ENCODE measurements at places on chromosomes 4 and X.

- no peak for DNase-seq
Measured at GRCh38 chr4:73409978-73410548, 6.0 kb downstream of the ALB start.

- no peak for DNase-seq
Measured at GRCh38 chr4:107432451-107432850, 287.6 kb downstream of the PAPSS1 start.

GRCh38 chrX:19721726-19722370 lies 165.6 kb downstream of the SH3KBP1 start:
- no peak for DNase-seq

DNA sequence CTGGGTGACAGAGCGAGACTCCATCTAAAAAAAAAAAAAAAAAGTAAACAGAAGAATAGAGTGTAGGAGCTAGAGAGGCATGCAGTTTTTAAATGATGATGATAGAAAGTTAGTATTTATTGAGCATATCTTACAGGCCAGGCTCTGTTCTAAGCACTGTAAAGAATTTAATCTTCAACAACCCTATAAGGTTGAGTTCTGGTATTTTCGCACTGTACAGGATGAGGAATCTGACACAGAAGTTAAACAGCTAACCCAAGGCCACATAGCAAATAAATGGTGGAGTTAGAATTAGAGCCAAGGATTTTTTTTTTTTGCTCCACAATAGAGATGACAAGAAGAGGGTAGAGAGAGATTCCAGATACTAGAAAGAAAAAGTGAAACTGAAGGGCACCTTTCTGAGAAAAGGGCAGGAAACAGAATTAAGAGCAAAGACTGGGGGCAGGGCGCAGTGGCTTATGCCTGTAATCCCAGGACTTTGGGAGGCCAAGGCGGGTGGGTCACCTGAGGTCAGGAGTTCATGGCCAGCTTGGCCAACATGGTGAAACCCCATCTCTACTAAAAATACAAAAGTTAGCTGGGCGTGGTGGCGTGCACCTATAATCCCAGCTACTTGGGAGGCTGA lies 56.1 kb downstream of the KLHL5 start:
- no peak for DNase-seq

GRCh38 chr4:2280531-2281300 lies 18.8 kb upstream of the MXD4 start:
- no peak for DNase-seq

DNA sequence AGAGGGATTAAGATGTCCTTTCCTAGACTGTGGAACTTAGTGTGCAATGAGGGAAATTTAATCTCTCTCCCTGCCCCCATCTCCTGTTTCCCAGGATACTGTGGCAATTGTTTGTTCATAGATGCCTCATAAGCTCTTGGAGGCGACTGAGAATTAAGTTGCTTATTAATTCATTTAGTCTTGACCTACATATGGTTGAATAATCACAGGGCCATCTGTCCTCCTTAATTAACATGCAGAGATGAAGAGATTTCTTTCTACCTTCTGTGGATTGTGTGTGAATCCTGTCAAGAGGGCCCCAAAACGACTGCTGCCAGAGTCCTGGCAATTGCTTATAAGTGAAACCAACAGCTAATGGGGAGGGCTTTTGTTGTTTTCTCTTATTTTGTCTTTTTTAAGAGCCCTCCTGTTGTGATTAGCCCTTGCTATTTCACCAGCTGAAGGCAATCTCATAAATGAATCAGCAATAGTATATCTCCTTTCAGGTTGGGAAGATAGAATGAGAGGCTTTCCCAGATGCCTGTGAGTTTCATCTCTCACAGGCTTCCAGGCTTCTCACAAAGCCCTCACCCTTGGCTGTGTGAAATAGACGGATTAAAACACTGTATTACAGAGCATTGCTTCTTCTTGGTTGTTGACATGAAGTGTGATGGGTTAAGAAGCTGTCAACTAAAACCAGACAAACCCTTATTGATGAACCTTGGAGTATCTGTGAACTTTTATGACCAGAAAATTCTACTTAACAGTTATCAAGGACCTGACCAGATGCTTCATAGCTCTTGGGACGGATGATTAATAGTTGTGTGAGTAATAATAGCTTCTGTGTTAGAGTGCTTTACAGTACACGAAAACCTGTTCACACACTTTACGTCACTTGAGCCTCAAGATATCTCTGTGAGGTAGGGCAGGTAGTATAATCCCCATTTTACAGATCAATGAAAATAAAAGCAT lies 58.5 kb downstream of the PGRMC2 start:
- no peak for DNase-seq

- no peak for DNase-seq
Measured at GRCh38 chrX:54979432-54979831, 14.6 kb downstream of the PFKFB1 start.

- no peak for DNase-seq
Measured at GRCh38 chr4:60619531-60620305, 580.4 kb upstream of the ADGRL3 start.

- peak; percentile 62 for DNase-seq
Measured at GRCh38 chr4:152778656-152779512, 646 bp downstream of the TIGD4 start.
